ENCODE measurements at places on chromosomes 11 and 22.
A peak's percentile ranks its signal among the peaks of the same experiment; 100 is the strongest.

DNA sequence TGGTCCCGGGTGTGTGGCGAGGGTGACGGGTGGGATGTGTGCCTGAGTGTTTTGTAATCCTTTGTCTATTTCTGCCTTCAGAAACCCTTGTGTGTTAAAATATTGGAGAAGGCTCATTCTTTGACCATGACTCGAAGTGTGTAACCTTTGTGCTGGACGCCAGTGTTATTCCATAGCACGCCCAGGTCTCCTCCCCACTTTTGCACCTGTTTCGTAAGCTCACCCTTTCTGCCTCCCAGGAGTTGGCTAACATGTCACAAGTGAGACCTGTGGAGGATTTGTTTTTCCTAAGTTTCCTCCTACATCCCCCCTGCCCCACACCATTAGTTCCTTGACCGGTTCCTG is 382 bp downstream of the C11orf54 start:
- no peak for DNase-seq

DNA sequence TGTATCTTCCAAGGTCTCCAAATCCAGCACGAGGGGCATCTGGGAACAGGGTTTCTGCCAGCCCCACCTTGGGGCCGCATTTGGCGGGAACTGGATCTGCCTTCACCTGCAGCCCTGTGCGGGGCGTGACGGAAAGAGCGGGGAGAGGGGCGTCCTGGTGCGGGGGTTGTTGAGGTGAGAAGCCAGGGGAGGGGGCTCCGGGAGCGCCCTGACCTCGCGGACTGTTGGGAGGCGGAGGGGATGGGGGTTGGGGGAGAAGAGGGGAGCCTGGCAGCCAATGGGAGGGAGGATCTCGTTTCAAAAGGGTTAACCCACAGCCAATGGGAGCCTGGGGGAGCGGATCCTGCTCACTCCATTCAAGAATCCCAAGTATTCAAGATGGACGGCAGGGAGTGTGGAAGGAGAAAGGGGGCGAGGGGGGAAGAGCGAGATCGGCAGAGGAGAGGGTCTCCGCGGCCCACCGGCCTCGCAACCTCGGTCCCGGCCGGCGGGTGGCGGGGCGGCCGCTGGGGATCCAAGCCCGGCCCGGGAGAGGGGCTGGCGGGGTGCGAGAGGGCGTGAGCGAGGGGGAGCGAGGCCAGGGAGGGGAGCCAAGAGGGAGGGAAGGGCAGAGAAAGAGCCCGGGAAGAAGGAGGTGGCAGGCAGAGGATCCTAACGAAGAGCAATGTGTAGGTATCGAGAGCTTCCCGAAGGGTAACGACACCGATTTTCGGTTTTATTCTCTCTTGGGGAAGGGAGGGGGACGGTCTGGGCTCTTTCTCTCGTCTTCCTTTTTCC is 11.5 kb downstream of the YPEL4 start:
- no peak for DNase-seq

DNA sequence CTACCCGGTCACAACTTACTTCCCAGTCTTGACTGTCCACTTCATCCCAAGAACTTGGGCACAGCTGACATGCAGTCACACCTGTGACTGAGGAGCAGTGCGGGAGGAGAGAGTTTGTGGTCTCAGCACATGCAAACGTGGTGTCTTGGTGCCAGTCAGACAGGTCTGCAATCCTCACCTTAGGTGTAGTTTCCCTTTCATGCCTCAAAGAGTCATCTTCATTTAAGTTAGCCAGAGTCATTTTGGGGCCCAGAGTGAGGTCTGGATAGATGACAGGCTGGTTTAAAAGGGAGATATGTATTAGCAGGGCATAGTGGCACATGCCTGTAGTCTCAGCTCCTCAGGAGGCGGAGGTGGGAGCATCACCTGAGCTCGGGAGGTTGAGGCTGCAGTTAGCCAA is 108.5 kb upstream of the SORL1-AS1 start:
- DNase-seq: no peak

- peak; percentile 21 for DNase-seq
These were observed 43.0 kb upstream of the CD5 start for GRCh38 chr11:61059260-61059752.

GRCh38 chr22:45335854-45336522 is 26.3 kb downstream of the FAM118A start:
- no peak for DNase-seq

DNA sequence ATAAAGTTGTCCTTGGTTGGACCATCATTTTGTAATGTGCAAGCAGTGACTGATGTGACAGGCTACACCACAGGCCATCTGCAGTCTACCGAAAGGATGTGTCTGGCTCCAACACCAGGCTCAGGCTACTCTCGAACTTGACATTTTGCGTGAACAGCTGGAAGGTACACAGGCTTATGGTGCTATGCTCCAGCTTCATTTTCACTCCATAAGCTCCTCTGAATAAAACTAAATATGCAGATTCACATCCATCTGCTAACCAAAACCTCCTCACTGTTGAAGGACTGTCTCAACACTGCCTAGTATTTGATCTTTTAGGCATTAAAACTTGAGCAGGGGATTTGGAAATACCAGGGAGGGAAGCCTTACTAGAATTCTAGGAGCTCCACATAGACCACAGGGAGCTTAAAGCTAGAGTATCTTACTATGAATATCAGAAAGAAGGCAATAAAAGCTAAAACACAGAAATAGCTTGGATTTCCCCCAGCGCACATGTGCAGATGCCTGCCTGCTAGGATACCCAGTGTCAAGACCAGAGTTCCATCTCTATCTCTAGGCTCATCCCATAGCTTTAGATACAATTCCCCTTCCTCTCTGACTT is 383.9 kb upstream of the FAT3 start:
- DNase-seq: no peak

DNA sequence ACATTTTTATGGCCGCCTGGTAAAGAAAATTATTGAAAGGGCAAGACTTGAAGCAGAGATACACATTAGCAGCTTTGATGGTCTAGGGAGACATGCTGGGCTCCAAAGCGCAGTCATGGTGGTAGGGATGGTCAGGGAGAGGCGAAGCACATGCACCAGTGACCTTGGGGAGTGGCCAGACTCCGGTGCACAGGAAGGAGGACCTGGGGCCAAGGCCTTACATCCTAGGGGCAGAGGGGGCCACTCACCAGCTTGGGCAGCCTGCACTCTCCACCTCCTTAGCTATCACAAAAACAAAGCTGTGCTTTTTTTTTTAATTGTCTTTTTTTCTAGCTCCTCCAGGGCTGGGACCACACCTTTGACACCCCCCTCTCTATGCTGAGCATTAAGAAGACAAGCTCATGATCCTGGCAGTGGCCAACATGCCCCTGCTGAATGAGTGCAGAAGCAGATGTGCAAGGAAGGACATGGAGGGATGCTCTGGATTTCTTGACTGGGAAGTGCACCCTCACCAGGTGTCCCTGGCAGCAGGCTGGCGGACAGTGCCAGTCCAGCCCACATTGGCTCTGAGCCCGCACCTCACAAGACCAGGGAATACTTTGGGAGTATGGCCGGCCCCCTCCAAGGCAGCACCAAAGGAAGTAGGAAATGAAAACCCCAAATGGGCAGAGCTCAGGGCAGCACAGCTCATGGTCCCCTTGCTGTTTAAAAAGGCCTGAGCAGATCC is 619.9 kb downstream of the TBC1D22A start:
- DNase-seq: no peak

DNA sequence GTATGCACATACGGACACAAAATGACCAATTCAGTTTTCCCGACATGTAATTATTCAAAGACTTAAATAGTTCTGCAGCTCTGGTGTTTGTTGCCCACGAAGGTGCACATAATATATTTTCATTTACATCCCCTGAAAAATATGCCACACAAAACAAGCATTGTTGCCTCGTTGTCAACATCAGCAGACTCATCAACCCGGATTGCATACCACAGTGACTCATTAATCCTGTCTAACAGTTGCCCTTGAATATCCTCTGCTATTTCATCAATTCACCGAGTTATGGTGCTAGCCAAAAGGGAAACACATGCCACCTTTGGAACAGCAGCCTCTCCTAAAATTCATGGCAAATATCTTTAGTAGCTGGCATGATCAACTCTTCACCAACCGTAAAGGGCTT is 582.2 kb downstream of the LRRC4C start:
- DNase-seq: no peak

GRCh38 chr11:46521961-46522681 is 71.7 kb downstream of the AMBRA1 start:
- DNase-seq: no peak

DNA sequence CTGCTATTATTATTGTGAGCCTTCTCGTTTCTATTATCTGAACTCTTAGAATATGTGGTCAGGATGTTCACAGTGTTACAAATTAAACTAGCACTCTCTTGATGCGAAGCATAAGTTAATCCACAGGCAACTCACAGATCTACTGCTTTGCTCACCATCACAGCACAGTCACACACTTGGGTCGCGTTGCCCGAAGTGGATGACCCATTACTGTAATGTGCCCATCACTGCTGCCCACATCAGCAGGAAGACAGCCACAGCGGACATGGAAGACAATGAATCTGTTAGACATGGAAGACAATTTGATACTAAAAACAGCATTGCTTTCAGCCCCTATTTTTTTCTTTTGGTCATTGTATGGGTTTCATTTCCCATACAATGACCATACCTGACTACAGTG is 216.4 kb upstream of the B3GAT1 start:
- DNase-seq: no peak

DNA sequence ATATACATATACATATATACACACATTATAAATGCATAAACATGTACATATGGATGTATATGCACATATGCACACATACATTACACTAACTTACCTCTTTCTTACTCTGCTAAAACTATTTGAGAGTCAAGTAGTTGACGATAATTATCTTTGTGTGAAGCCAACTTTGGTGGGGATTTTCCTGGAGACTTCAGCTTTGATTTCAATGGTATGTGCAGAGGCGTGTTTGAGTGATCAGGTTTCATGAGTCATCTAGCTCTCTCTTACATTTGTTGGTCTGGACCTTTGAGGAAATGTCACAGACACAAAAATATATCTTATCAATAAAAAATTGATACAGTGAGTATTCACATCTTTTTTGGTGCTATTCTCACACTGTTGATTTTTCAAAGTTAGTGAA is 769.1 kb upstream of the LUZP2 start:
- DNase-seq: no peak

- DNase-seq: no peak
These were observed 188.5 kb downstream of the MPPED1 start for GRCh38 chr22:43600265-43600664.

DNA sequence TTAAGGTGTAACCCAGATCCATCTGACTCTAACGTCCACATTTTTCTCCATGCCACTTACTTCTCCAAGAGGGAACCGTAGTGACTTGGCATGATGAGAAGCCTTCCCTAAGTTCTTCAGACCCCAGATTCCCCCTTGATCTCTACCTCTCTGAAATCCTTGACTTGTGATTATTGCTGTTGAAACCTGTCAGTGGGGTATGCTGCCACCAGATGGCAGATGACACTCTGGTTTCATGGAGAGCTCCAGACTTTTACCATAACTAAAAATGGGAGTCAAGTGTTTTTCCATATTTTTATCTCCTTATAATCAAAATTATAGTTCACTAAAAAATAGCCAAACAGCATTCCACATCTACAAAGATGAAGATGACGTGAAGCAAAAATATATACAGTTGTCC is 504.2 kb downstream of the SOX6 start:
- DNase-seq: no peak

- no peak for DNase-seq
These were observed 1.5 kb downstream of the PANX3 start for GRCh38 chr11:124612567-124613246.

DNA sequence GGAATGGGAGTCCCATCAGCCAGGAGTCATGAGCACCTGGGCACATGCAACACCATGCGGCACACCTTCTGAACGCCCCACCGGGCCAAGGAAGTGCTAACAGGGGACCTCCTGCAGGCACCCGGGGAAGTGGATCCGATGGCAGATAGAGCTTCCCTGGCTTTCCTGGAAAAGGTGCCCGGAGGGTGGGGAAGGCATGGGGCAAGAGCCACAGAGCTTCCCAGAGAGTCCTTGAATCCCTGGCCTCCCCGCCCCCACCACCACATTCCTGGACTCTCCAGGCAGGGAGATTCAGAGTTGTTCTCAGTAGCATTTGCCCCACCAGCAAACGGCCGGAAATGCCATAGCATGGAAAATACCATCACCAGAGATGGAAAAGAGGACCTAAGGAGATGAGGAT is 8.3 kb downstream of the TRIM29 start:
- no peak for DNase-seq
